Stimulated activated naive CD8-positive, alpha-beta T cell treated with anti-CD3 and anti-CD28 coated beads, Interleukin-15, Interleukin-2, amounts not matched to agents 100 U/mL and 50 U/mL, for 24 hours (primary cell): ENCODE measurements at places on chromosomes 7 and 10.

GRCh38 chr10:132408367-132408781 lies 11.4 kb downstream of the PWWP2B start:
- no peak for DNase-seq

DNA sequence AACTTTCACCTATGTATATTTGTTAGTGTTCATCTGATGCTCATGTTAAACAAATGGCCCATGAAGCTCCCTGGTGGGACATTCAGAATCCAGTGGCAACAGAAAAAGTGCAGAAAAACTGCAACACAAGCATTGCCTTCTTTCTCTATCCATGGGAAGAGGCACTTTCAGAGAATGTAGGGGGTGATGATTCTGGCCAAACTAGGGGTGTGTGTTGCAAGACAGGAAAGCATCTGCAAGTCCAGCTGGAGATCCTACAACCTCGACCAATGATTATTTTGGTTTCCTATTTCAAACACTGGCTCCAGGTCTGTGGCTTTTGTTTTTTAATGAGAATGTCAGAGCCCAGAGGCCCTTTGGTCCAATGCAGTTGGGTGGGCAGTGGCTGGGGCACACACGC lies 198.7 kb downstream of the CXCL12 start:
- DNase-seq: no peak

DNA sequence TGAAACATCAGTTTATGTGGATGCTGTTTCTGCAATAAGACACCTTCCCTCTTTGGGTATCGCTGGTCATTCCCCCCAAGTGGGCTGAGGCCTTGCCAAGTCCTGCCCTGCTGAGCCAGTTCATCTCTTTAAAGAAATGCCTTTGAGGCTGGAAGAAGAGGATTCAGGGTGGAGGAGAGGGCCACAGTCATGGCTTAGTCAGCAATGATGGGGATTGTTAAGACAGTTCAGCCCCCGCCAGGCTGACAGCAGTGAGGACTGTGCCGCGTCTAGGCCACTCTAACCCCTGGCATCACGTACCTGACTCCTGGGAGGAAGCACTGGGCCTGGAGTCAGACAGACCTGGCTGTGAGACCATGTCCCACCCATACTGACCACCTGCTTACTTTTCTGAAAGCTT lies 48.3 kb downstream of the PNLIPRP2 start:
- DNase-seq: no peak

DNA sequence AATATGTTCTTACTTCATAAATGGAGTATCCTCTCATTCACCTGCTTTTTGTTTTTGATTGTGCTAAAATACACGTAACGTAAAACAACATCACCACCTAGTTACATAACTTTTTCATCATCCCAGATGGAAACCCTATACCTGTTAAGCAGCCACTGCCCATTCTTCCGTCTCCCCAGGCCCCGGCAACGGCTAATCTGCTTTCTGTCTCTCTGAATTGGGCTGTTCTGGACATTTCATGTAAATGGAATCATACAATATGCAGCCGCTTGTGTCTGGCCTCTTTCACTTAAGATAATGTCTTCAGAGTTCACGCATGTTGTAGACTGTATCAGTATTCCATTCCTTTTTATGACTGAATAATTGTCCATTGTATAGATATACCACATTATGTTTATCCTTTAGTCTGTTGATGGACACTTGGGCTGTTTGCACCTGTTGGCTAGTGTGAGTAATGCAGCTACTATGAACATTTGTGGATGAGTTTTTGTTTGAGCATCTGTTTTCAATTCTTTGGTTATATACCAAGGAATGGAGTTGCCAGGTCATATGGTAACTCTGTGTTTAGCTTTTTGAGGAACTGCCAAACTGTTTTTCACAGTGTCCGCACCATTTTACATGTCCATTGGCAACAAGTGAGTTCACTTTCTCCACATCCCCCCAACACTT lies 14.1 kb upstream of the SUN1 start:
- no peak for DNase-seq

DNA sequence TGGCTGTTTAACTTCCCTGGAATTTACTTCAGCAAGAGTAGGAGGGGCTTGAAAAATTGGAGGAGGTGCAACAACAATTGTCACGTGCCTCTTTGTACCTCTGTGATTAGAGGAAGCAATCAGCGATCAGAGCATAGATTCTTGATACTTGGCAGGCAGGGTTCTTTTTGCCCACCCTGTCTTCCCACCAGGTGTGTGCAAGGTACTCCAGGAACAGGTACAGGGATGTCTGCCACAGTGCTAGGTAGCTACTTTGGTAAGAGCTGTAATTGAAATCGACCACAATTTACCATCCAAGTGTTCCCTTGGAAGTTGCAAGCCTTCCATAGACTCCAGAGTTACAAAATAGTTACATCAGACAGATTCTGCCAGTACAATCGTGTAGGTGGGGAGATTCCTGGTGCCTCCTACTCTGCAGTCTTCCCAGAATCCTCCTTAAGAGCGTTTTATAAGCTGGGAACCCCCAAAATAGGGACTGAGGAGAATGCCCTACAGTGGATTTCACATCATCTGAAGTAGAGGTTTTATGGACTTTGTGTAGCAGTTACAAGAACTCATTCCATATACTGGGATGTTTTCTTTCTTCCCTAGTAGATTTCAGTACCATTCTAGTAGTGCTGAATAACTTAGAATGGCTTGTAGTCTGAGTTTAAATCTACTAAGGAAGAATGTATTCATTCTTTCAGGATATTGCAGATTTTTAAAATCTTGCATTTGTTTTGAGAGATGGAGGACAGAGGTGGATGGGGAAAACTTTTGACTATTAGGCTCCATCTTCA lies 101.9 kb downstream of the EXOC4 start:
- DNase-seq: no peak

- DNase-seq: no peak
These were observed 27.4 kb upstream of the NDST2 start for GRCh38 chr10:73838827-73839226.

DNA sequence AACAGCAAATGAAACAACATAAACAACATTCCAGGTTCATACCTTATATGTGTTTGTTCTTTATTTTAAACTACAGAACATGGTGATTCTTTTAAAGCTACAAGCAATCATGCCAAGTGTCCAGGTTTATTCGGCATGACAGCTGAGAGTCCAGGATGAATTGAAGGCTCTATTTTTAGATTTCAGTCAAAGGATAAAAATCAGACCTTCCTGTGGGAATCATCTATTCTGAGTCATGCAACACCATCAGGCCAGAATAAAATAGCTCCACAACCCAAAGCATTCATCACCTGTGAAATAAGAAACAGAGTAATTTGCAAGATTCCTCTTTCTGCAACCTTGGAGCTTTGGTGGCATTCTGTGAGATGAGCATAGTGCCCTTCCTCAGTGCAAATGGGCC lies 292.4 kb upstream of the MYO3A start:
- DNase-seq: no peak

- DNase-seq: no peak
These were observed 202.1 kb downstream of the PTEN start for GRCh38 chr10:88065383-88066049.
